Heart right ventricle (tissue), 16 donors: ENCODE measurements at places on chromosomes 3 and 15. TPM values are rescaled to one million over a fixed set of nuclear protein-coding genes. Genes with fewer than 3 reads are reported as not detected.
A peak's percentile ranks its signal among the peaks of the same experiment; 100 is the strongest.

Gene SOX2
- not detected for total RNA-seq

Gene TRPM1
- total RNA-seq, result not detected

Gene ERC2
- total RNA-seq, result 1.2 TPM

Gene MEX3B
- total RNA-seq, result 2.2 TPM

Gene UTS2B
- total RNA-seq, result not detected

Gene SPINK8
- not detected for total RNA-seq

Gene FILIP1L
- total RNA-seq, result 52.7 TPM

Gene TTBK2
- total RNA-seq, result 29.1 TPM

Gene TMIE
- total RNA-seq, result 0.61 TPM

Gene SNX22
- 0.78 TPM for total RNA-seq

GRCh38 chr3:133987136-133987535, 42.6 kb downstream of the SLCO2A1 start:
- DNase-seq, result no peak

- DNase-seq, result no peak
Measured at GRCh38 chr3:118272991-118273390, 761.7 kb downstream of the IGSF11 start.

GRCh38 chr3:152385761-152386160, 117.0 kb downstream of the MBNL1 start:
- no peak for DNase-seq

GRCh38 chr3:133851266-133851906, 44.3 kb downstream of the RAB6B start:
- no peak for DNase-seq

- no peak for DNase-seq
Measured at GRCh38 chr15:95610945-95611344, 719.6 kb upstream of the NR2F2 start.

DNA sequence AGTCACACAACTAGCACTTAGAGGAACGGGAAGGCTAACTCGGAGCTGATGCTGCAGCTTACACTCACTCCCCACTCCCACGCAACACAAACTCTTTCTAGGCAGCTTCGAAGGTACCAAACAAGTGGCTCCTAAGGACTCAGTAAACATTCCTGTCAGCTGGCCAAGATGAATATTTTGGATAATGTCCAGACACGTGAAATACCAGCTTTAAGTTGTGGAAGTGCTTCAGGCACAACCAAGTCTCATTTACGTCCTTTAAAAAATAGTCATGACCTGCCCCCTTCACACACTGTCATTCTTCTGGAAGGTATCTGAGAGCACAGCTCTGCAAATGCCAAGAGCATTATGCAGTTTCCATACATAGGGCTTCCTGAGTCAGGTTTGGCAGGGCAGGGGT, 1005.9 kb upstream of the CFAP20DC start:
- no peak for DNase-seq

- DNase-seq, result no peak
Measured at GRCh38 chr3:144875211-144875610, 903.6 kb downstream of the DIPK2A start.

DNA sequence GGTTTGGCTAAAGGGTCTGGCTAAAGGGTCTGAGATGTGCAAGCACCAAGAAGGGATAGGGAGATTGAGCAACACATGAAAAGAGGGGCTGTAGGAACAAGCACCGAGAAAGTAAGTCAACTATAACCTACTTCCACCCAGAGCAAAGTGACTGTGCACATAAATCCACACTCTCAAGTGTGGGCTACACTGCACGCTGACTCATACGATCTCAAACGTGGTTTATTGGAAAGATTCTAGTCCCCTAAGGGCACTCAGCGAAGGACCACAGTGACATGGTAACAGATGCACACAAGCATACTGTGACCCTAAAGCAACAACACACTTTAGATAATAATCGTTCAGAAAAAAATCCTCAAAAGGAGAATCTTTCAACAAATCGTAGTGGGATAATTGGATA, 48.0 kb downstream of the EHHADH start:
- DNase-seq, result no peak

GRCh38 chr3:16359331-16359730, 94.3 kb downstream of the OXNAD1 start:
- DNase-seq, result no peak

DNA sequence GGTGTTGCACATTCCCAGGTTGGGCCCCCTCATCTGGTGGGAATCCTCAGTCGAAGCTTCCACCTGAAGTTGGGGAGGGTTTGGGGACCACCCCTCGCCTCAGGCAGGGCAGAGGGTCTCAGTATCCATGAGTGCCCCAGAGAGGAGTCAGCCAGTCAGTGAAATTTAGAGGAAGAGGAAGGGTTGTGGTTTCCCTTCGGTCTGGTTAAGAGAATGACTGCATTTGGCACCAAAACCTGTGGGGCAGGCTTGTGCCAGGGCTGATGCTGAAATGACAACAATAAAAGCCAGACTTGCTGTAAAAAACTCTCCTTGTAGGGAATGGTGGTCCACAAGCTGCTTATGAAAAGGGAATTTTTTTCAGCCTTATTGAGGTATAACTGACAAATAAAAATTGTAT, 22.6 kb downstream of the LMCD1 start:
- no peak for DNase-seq

DNA sequence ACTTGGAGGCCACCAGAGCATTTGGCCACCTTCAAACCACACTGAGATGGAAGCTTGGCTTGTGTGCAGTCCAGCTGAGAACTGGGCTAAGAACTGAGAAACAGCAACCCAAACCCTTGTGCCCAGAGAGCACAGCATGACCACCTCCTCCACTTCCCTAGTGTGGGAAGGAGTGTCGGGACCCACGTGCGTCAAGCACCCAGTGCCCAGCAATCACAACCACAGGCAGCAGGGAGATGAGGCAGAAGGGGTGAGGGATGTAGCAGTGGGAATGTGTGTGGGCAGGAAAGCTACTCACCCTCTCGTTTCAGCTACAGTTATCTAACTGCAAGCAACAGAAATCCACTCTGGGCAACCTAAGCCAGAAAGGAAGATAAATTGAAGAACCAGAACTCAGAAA, 25.0 kb upstream of the RFTN1 start:
- DNase-seq, result no peak

DNA sequence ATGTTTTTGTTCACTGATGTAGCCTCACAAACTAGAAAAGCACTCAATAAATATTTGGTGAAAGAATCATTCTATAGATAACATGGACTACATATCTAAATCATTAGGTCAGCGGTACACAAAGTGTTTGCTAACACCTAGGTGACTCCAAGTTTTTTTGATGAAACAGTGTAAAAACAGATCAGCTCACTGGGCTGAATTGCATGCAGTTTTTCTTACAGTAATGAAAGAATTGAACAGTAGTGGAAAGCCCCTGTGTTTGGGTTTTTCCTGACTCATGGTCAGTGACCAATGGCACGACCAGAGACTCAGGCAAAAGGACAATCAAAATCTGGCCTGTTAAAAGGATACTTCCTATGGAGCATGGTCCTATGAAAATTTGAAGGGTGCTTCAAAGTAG, 384.3 kb upstream of the EPHA6 start:
- no peak for DNase-seq

DNA sequence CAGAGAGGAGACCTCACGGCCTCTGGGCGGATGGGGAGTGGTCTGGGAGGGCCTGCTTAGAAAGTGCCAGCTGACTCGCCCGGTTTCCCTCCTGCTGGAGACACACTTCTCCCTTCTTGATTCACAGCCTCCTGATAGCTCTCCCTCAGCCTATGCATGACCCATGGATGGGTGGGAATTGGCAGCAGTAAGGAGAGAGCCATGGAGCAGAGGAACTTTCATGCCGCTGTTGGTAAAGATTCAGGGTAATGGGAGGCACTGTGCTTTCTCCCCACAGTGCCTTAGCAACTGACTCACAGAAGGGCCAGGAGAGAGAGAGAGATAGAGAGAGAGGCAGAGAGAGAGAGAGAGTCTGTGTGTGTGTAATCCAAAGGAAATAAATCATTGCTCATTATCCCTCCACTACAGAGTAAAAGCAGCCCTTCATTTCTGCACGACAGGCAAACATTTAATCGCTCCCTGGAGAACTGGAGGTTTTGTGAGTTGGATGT, 82.8 kb downstream of the SEMA5B start:
- DNase-seq, result no peak

- no peak for DNase-seq
Measured at GRCh38 chr15:82774496-82774895, 31.4 kb downstream of the FSD2 start.

- DNase-seq, result no peak
Measured at GRCh38 chr3:158789592-158789991, 12.3 kb upstream of the MFSD1 start.

DNA sequence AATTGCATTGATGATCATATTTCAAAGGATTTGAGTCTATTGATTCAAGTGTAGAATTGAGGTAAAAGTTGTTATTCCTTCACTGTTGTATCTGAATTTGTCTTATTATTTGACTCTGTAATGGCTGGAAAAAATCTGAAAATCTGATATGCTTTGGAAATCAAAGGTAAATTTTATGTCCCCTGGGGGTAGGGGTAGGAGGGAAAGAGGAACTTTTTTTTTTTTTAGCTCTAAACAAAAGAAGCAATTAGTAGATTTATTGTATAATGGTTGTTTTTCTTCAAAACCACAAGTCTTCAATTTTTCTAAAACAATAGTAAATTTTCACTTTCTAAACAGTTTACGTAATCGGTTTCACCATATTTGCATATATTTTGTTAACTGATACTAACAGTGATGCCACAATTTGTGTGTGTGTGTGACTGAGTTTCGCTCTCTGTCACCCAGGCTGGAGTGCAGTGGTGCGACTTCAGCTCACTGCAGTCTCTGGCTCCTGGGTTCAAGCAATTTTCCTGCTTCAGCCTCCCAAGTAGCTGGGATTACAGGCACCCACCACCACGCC, 91.7 kb upstream of the GOLGA6L4 start:
- no peak for DNase-seq

- no peak for DNase-seq
Measured at GRCh38 chr15:82699726-82700125, 9.9 kb downstream of the AP3B2 start.

DNA sequence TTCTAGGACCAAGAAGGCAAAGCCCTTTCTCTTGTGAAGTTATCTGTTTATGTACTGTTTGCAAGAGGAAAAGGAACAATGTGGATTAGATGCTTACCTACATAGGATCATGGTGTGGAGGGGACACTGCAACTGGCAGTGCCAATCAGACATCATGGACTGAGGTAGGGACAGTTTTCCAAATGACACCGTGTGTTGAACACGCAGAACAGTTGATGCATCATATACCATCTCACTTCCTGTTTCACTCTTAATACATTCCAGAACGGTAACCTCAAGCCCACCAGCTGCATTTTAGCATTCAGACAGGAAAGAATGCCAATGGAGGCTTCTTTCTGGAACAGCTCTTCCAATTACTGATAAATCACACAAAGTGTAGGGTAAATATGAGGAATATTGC, 397.7 kb upstream of the LMCD1 start:
- no peak for DNase-seq

GRCh38 chr3:63450023-63450422, 171.9 kb downstream of the SYNPR start:
- DNase-seq, result no peak

DNA sequence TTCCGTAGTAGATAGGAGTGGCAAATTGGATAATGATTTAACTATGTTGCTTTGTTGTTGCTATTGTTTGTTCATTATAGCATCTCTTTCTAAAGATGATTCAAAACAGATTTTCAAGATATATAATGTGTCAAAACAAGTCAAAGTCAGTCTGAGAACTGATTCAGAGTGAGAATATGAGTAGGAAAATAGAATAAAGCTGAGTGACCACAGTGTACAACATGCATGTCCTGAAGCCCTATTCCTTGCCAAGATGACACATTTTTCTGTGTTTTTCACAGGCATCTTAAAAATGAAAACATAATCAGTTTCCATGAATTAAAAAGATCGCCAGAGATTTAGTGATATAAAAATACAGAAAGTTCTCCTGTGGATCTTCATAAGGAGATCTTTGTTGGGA, 57.0 kb upstream of the THRB start:
- DNase-seq, result no peak

DNA sequence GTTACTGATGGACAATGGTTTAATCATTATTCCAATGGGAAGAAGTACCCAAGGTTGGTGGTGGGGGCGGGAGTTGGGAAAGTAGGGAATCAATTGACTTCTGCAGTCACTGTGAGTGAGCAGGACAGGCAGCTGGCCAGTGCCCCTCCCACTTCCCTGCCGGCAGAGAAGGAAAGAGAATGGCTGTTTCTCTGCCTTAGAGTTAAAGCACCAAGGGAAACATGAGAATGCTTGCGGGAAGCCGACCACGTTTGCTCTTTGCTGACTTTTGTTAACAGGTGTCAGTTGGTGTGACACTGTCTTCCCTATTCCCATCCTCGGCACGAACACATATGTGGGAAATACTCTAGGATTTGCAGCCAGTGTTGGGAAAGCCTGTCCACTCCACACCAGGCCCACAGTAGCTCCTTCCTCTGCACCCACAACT, 33.5 kb upstream of the MFSD1 start:
- DNase-seq, result peak; percentile 70

GRCh38 chr15:81915990-81916389, 129.8 kb downstream of the MEX3B start:
- no peak for DNase-seq

- DNase-seq, result no peak
Measured at GRCh38 chr15:66948294-66948693, 117.1 kb upstream of the SMAD3 start.

DNA sequence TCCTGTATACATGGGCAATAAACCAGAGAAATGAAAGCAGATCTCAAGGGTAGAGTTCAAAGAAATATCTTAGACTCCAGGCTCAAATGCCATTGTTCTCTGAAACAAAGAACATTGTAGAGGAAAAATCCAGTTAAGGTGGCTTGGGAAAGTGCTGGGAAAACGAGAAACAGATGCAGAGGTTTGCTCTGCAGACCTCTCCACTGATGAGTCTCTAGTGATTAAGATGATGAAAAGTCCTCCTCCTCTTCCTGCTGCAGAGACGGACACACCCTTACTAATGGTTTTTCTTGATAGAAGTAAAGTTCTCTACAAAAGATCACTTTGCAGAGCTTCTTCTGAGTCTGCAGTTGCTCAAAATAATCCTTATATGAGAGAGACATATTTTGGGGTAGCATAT, 264.7 kb downstream of the GABRG3 start:
- DNase-seq, result no peak

DNA sequence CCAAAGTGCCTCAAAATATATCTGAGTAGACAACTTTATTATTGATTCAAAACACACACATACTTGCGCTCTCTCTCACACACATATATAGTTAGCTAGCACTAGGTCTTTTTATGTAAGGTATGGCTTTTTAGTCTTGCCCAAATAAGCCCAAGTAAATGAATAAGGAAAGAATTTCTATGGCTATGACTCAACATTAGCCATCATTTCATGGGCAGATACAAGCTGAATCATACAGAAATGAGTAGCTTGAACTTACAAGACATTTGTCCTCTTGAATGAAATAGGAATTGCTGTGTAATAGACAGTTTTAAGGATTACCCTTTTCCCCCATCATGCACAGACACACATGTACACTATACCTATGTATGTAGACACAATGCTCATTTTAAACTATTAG, 4.9 kb downstream of the CADPS start:
- no peak for DNase-seq

- DNase-seq, result no peak
Measured at GRCh38 chr15:79352206-79352605, 41.3 kb downstream of the TMED3 start.
